GM18507 (cell line): ENCODE measurements at places on chromosomes 16 and 17.
A peak's percentile ranks its signal among the peaks of the same experiment; 100 is the strongest.

DNA sequence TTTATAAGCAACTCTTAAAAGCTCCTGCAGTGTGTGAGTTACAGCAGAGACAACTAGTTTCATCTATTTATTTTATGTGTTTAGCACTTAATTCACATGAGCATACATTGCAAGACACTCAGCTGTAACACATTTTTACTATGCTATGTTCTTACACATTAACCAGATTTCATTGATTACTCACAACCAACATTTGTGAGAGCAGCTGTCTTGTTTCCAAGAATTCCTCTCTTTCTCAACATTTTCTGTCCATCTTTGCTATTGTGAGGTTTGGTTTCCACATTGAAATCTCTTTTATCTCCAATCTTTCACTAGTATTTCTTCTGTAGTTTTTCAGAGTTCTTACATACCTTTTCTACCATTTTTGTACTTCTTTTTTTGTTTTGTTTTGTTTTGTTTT is 51.2 kb downstream of the COPRS start:
- no peak for DNase-seq

DNA sequence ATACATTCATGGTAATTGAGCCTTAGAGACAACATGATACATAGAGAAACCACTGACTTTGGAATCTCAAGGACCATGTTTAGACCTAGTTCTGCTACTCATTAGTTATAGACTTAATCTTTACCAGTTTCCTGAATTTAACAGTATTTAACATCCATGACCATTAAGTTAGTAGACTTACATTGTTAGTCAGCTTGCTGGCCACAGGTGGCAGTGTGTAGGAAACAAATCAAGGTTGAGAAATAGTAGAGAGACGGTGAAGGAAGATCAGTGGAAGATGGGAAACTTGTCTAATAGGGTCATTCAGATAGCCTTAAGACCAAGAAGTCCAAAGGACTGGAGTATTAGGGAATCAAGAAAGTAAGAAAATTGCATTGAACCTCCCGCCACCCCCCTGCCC is 31.0 kb downstream of the OMG start:
- no peak for DNase-seq

- DNase-seq = no peak
Observed at GRCh38 chr17:725084-725483, 7.3 kb upstream of the TLCD3A start.

DNA sequence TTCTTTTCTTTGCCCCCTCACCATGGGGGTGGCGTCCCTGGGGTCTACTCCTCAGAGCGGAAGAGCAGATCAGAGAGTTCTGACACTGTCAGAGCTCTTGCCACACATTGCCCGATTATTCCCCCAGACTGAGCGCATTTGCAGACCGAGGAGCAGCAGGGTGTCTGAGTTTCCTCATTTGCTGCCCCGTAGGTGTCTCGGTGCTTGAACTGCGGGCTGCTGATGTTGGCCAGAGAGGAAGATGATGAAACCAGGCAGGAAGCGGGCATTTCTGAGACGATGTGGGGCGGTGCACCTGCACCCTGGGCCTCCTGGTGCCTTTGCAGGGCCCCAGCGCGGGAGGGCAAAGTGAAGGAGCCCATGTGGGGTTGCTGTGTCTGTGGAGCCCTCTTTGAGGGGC is 55.2 kb downstream of the ARSG start:
- peak; percentile 26 for DNase-seq

GRCh38 chr17:14922411-14922810 is 342.7 kb downstream of the PMP22 start:
- no peak for DNase-seq

DNA sequence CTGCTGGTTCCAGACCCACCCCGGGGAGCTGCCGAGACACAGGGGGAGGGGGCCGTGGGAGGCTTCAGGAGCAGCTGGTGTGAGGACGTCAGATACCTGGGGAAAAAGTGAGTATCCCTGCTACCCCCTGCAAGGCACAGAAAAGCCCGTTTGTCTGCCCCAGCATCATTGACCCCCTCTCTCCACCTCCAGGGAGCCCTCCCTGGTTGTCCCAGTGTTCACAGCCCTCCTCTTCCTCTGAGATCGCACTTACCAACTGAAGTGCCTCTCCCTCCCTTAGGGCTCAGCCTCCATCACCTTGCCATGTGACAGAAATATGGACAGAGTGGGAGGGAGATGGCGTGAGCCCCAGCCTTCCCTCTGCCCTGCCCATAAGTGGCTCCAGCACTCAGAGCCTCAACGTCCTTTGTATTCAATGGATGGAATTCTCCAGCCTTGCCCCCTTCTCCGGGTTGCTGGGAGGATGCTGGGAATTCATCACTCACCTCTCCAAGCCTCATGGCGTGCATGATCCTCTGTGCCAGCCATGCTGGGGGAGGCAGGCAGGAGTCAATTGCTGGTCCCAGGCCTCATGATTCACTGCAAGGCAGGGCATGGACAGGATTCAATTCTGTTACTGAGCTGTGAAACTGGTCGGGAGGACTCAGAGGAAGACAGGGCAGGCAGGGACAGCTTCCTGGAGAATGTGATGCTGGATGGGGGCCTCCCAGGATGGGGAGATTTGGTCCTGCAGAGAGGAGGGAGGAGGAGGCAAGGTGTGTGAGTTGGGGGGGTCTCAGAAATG is 14.6 kb downstream of the SPNS3 start:
- no peak for DNase-seq

GRCh38 chr17:74187761-74188160 is 15.7 kb upstream of the RPL38 start:
- no peak for DNase-seq

DNA sequence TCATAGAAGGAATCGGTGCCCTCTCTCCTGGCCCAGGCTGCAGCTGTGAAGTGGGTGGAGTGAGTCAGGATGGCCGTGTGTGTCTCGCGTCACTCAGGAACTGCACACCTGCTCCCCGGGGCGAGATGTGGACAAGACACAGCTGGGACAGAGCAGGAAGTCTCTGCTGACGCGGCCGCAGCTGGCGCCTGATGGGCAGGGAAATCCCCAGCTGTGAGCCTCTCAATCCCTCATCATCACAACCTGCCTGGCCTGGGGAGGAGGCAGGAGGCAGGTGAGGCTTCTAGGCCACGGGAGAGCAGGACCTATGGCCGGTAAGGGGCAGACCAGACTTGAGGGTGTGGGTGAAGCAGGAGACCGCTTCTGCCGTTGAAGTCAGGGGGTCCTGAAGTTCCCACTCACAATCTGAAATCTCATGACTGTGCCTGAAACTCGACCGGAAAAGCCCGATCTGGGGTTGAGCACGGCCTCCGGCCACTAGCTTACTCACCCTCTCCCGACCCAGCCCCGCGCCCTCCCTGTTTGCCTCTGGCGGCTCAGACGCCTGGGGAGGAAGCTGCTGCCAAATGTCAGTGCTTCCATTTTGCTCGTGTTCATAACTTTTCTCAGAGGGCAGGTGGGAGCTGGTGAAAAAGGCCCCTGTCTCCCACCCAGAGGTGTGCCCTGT is 1.1 kb upstream of the TRPV3 start:
- peak; percentile 75 for DNase-seq

GRCh38 chr17:59160157-59161025 is 4.8 kb downstream of the PRR11 start:
- DNase-seq = no peak

DNA sequence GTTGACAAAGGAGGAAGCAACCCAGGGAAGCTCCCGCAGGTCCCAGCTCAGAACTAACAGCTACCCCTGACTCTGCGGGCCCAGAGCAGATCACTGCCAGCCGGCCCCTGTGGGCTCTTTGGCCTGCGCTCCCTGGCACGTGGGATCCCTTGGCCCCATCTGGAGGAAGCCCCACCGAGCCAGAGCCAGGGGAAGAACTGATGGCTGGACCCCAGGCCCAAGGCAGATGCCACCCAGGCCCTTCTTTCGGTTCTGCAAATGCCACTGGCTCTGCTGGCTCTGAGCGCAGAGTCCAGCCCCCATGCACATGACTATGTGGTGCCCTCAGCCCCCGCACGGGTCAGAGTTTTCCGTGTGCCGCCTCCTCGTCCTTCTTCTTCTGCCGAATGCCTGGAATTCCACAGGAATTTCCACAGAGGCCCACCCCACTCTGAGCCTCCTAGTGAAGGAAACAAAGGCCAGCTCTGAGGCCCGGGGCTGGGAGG is 35.8 kb upstream of the SNN start:
- DNase-seq = no peak

- peak; percentile 15 for DNase-seq
Observed at GRCh38 chr16:4200000-4200780, 41.7 kb downstream of the SRL start.

- no peak for DNase-seq
Observed at GRCh38 chr17:64441772-64442540, 7.0 kb upstream of the MILR1 start.

DNA sequence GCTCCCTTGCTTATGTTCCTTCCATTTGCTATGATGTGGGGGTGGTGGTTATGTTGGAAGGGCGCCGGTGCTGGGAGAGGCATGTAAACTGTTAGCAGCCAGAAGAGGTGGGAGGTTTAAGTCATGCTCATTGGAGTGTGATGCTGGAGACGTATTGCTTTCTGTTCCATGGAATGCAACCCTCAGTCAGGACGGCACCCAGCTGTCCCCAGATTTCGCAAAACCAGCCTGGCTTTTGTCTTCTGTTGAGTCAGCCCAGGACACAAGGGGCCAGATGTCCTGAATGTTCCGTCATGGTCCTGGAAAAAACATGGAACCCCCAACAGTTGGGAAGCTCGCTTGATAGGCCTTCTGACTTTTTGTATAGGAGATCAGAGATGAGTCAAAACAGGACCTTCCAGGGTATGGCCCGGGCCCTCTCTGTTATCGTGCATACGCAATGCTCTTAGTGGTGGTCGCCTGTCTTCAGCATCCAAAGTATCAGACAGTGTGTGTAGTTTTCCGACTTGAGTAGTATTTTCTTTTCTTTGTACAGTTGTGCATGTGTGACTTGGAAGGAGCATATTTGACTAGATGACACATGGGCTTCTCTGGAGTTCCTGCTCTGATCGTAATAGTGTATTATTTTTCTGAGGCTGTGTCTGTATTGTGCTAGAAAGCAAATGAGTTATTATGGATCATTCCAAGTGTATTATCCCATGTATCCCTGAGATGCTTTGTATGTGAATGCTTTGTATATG is 201.9 kb downstream of the SNX29 start:
- no peak for DNase-seq
